Foreskin fibroblast (primary cell): ENCODE measurements at places on chromosomes 16 and 17.

- no peak for DNase-seq
Observed at GRCh38 chr17:80831491-80831890, 160.2 kb upstream of the CHMP6 start.

GRCh38 chr16:87146676-87147075, 170.5 kb downstream of the C16orf95 start:
- no peak for DNase-seq

- no peak for DNase-seq
Observed at GRCh38 chr17:37131669-37132611, 183.2 kb downstream of the AATF start.

GRCh38 chr17:9529033-9529700, 46.5 kb downstream of the STX8 start:
- peak; percentile 62 for DNase-seq

GRCh38 chr17:36817483-36818048, 119.7 kb upstream of the LHX1 start:
- DNase-seq: no peak

- peak; percentile 27 for DNase-seq
Observed at GRCh38 chr16:71885261-71885650, 1.3 kb upstream of the ZNF821 start.

- no peak for DNase-seq
Observed at GRCh38 chr17:55152236-55152635, 112.5 kb upstream of the HLF start.

GRCh38 chr16:53341792-53342191, 92.5 kb upstream of the RBL2 start:
- no peak for DNase-seq

DNA sequence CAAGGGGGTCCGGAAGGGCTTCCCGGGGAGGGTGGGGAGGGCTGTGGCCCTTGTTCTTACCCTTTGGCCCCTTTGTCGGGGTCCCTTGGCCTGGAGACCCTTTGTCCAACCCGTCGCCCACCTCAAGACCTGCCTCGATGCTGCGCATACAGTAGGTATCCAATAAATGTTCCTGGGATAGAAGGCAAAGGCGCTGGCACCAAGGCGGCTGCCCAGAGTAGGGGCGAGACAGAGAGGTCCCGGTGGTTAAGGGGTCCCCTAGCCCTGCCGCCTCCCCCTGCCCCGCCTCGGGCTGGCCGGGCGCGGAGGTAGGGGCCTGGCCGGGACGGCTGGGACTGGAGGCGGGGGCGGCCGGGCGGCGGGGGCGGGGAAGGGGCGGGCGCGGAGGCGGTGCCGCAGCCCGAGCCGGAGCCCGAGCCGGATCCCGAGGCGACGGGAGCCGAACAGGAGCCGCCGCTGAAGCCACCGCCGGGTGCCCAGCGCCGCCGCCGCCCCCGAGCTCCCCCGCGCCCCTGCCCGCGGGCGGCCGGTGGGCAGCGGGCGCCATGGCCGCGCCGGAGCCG, at the start of gene NHERF2:
Gene NHERF2 (plus strand): TSS at position 442 of the 563 bp plus-strand sequence. CDS start 104 bp downstream, at position 546.
- DNase-seq: peak; percentile 66

DNA sequence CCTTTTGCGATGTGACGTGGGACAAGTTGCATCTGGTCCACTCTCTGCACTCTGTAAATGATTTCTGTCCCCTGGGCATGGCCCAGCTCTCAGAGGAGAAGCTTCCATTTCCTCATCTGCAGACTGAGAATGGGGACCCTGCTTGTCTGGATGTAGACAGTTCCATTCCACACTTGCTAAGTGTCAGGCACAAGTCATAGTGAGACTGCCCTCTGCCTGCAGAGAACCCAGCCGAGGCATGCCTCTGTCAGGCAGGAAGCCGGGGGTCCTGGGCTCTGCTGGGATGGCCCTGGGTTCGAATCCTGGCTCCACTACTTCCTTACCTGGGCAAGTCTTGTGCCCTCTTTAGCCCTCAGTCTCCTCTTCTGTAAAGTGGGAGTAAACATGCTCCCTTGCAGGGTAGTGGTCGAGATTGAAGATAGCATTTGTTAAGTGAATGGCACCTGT, 4.1 kb downstream of the MAP2K3 start:
- no peak for DNase-seq

GRCh38 chr17:81499601-81499970, 13.0 kb downstream of the ACTG1 start:
- DNase-seq: no peak

- DNase-seq: no peak
Observed at GRCh38 chr16:88815901-88816589, 4.3 kb upstream of the APRT start.

GRCh38 chr16:5002699-5003143, 31.0 kb downstream of the NAGPA start:
- no peak for DNase-seq

DNA sequence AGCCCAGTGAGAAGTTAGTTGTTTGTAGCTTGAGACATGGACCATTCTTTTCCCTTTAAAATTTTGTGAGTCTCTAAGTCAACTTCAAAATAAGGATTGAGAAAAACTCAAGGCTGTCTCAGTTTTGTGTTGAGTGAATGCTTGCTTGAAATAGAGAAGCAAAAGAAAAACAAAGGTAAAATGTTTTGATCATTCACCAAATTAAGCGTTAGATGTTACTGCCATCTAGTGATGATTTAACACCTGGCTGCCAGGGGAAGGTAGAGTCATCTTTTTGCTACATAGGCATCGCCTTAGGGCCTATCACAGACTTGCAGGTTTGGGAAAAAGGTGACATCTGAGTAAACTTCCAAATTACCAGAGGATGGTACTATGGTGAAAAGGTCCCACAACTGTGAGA, 74.4 kb downstream of the PCTP start:
- no peak for DNase-seq
